ENCODE measurements at places on chromosomes 12 and 14. TPM values are rescaled to one million over a fixed set of nuclear protein-coding genes. Genes with fewer than 3 reads are reported as not detected.

- no peak for DNase-seq
These were observed 172.3 kb upstream of the GRIP1 start for GRCh38 chr12:66851134-66851533.

DNA sequence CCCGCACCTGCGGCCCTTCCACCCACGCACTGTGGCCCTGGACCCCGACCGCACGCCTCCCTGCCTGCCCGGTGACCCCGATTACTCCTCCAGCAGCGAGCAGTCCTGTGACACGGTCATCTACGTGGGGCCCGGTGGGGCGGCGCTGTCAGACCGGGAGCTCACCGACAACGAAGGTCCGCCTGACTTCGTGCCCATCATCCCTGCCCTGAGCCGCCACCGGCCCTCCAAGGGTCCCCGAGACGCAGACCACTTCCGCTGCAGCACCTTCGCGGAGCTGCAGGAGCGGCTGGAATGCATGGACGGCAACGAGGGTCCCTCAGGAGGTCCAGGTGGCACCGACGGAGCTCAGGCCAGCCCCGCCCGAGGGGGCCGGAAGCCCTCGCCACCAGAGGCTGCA lies 36.7 kb downstream of the KIF26A start:
- no peak for DNase-seq

Gene DCP1B
- 11.1 TPM for total RNA-seq

DNA sequence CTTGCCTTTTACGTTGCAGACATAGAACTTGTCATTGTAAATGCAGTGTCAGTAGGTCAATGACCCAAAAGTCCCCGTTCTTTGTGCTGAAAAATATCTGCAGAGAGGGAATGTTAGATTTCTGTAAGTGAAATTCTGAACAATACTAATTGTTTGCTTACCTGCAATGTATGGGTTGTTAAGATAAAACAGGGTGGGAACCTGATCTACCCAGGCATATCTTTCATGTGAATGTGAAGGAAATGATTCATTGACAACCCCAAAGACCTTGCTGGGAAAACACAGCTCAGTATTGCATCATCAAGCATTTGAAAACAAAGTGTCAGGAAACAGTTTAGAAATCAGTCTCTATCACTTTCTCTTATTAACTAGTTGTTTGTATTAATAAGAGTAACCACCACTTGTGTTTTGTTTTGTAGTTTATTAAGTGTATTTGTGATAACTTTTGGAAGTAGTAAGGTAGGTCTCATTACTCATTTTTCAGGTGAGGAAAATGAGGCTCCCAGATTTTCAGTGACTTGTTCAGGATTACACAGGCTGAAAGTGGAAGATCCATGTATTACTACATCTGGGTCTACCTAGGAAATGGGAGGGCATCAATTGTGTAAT lies 57.9 kb upstream of the SLC38A2 start:
- DNase-seq: no peak

Gene NKX2-8
- 2.7 TPM for total RNA-seq

- DNase-seq: no peak
These were observed 272.4 kb upstream of the FOXG1 start for GRCh38 chr14:28494196-28494595.

Gene CATSPERB
- total RNA-seq: 12.8 TPM

DNA sequence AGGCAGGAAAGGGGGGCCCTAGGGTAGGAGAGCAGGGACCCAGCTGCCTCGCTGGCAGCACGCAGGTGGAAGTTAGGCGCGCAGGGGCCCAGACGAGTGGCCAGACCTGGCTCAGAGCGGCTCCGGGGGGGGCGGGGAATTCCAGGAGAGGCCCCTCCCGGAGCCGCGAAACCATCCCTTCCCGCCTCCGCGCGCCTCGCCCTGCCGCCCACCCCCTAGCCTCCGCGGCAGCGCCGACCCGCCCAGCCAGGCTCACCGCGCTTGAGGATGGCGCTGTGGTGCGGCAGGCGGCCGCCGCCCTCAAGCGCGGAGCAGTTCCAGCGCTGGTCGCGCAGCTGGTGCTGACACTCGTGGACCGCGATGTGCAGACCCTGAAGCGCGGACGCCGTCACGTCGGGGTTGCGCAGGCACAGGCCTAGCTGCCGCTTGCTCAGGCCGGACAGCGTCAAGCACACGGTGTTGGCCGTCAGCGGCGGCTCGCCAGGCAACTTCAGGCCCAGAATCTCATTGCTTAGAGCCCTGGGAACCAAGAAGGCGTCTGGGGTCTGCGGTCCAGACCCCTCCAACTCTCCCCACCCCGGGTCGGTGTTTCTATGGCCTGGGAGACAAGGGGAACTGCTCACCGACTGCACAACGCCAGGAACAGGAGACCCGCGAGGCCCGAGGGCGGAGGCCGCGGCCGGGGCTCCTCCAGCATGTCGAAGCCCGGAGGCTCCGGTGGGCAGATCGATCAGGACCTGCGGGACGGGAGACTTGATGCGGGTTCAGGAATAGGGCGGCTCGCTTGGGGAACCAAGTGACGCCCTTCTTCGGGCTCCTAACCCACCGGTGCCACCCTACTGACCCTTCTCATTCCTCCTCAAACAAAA lies 1.5 kb downstream of the WNT10B start:
- DNase-seq: peak; percentile 88

Gene FOXG1
- not detected for total RNA-seq
